ENCODE measurements at places on chromosomes 13 and 19. TPM values are rescaled to one million over a fixed set of nuclear protein-coding genes. Genes with fewer than 3 reads are reported as not detected.

Gene NOTCH3
- 0.21 TPM for total RNA-seq

DNA sequence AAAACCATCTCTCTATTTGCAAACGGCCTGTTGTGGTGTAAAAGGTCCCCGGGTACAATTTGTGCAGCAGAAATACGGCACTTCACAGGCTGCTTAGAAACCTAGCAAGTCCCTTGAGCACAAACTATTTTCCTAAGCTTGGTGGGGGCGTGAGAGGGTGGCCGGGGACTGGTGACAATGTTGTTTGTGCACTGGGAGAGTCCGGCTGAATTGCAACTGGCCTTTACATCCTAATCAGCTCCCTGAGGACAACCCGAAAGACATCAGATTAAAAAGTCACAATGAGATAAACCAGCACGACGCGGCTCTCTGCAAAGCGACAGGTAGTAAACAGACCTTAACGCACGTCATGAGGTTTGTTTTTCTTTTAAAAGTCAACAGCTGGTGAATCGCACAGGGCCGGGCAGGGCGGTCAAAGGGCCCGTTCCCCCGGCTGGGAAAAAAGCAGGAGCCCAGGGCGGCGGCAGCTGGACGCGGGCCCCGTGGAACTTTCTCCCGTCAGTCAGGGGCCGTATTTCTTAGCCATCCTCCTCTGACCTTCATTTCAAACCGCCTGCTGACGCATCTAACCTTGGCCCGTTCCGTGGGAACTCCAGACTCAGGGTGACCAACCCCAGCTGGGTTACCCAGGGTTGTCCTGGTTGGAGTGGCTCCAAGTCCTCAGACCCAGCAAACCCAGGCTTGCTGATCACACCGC, 112.3 kb downstream of the GADD45B start:
- no peak for DNase-seq

DNA sequence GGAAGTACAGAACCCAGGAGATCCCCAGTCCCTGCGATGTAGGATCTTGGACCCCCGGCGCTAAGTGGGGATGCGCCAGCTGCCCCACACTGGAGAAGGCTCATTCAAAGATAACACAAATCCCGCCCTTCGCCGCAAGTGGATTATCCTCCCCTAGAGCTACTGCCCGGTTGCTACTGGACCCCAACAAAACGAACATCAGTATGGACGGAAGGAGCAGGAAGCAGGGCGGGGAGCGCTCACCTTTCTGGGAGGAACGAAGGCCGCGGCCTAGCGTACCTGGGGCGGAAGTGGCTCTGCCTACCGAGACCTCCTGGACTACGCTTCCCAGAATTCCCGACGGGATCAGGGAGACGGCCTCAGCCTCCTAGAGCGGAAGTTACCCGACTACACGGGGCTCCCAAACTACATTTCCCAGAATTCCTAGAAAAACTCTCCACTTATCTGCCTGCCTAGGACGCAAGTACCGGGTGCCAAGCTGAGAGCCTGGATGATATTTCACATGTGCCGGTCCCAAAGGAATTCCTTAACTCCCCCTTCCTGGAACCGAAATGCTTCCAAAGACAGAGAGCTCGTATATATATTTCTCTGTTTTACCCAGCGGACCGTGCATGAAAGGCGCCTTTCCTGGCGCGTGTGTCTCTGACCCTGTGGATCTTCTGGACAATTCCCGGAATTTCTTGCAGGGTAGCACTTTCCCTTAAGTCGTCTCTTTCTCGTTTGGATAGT, at the start of gene ZNF112:
ZNF112 (minus strand) TSS at position 298 of the 729 bp plus-strand sequence. CDS start 16,141 bp downstream, outside the sequence.
- peak; percentile 93 for DNase-seq

DNA sequence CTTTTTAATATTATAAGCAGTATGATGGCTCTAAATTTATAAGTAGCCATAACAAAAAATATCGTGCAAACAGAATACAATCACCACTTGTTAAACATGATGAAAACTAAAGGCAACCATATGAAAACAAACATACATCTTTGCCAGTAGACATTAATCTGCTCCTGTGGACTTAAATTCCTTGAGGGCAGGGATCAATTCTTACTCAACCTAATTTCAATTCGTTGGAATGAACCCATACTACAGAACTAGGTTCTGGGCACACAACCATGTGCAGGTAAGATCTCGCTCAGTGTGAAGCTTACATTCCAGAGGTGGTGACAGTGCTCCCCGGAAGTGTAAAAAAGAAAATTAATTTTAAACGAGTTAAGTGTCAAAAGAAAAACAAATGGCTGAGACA, 13.4 kb downstream of the TBC1D4 start:
- no peak for DNase-seq

Gene GRIK5
- 0.07 TPM for total RNA-seq

Gene COG3
- total RNA-seq, result 25.7 TPM

GRCh38 chr13:39108783-39109182, 70.5 kb downstream of the NHLRC3 start:
- no peak for DNase-seq

Gene EDDM13
- 2.5 TPM for total RNA-seq

All from foreskin keratinocyte (primary cell).